Activated T-helper 1 cell treated with Interleukin-2 at 50 U/mL for 16 hours (primary cell): ENCODE measurements at places on chromosomes 4 and X.

DNA sequence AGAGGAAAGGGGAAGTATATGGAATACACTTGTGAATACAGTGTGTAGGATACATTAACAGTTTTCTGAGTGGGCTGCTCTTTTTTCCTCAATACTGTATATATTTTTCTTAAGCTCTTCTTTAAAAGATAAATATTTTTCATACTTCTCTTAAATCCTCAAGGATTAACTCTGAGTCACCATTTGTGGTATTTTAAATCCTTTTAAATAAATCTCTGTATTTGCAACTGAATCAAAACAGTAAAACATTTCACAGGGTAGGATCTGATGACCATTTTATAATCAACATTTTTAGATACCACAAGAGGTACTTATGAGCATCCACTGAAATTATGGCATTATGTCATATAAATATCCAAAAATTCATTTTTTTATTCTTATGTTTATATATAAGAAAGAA lies 87.6 kb downstream of the GAB1 start:
- no peak for DNase-seq

GRCh38 chr4:112818594-112818965 lies 181.6 kb downstream of the LARP7 start:
- DNase-seq = no peak

DNA sequence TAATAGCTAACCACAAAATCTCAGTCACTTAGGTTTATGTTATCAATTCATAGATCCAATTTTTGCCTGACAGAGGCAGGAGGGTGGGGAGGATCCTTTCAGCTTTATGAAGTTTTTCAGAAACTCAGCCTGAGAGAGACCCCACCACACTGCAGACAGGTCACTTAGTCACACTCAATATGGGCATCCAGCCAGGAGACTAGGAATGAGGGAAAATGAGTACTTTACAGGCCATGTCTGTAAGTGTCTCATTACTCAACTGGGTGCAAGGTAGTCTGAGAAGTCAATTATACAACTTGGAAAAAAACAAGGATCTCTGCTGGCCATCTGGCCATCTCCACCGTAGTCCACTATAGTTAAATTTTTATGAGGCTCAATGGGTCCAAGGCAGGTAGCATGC lies 365.9 kb downstream of the INPP4B start:
- DNase-seq = no peak

- no peak for DNase-seq
Observed at GRCh38 chr4:15110120-15110571, 107.9 kb downstream of the CPEB2 start.

GRCh38 chr4:174553031-174553430 lies 30.7 kb upstream of the HPGD start:
- no peak for DNase-seq

DNA sequence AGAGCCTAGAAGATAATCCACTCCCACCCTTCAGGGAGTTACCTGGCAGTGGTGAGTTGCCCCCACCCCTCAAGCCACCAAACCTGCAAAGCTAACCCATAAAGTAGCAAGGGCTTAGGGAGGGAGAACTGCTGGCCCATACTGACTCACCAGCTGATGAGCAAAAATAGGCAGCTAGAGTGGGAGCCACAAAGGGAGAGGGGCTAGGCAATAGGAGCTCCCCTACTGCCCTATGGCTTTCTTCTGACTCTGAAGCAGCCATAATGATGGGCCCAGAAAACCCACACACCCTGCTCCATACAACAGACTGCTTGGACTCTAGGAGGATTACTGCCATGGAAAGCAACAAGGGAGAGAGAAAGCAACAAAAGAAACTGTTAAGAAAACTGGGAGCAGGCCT lies 8.0 kb downstream of the SNX12 start:
- no peak for DNase-seq

- no peak for DNase-seq
Observed at GRCh38 chrX:87727620-87728019, 210.0 kb downstream of the KLHL4 start.

GRCh38 chr4:71593311-71593710 lies 190.6 kb downstream of the GC start:
- no peak for DNase-seq

DNA sequence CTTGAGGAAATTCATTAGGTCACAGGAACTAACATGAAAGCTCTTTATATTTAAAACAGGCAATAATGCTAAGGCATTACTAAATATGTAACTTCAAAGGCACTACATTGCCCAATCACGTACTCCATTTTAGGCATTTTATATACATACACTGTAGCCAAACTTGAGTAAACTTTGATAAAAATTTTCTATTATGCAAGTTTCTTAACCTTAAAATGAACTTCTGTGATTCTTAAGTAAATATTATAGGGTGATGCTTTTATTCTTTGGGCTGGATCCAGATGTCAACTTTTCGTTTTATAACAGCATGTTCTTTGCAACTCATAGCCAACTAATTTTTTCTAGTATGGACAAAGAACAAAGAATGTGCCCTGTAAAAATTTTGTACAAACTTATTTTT lies 28.3 kb upstream of the MAP9 start:
- DNase-seq = no peak

DNA sequence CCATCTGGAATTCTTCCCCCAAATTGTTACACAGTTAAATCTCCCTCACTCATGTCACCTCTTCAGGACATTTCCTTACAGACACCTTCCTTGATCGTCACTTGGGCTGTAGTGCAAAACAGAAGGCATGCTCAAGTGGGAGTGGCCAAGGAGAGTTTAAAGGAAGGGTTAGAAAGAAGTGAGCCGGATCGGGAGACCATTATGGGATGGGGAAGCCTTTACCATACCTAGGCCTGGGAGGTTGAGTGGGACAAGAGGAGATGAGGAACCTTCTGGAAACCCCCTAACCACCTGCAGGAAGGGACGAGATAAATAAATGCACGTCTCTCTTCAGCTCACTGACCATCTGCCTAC lies 102.7 kb downstream of the UCHL1 start:
- no peak for DNase-seq

GRCh38 chr4:120472447-120473131 lies 405.9 kb upstream of the MAD2L1 start:
- no peak for DNase-seq

- no peak for DNase-seq
Observed at GRCh38 chrX:96985046-96985445, 101.3 kb downstream of the RPA4 start.

- DNase-seq = no peak
Observed at GRCh38 chr4:69524706-69525105, 29.0 kb upstream of the UGT2B4 start.

GRCh38 chr4:143076723-143077122 lies 108.0 kb upstream of the USP38 start:
- no peak for DNase-seq

- no peak for DNase-seq
Observed at GRCh38 chr4:32455231-32455630, 1735.1 kb downstream of the PCDH7 start.
